ENCODE measurements at places on chromosomes 3 and 15.

- no peak for DNase-seq
Observed at GRCh38 chr3:27467545-27467944, 16.6 kb downstream of the SLC4A7 start.

DNA sequence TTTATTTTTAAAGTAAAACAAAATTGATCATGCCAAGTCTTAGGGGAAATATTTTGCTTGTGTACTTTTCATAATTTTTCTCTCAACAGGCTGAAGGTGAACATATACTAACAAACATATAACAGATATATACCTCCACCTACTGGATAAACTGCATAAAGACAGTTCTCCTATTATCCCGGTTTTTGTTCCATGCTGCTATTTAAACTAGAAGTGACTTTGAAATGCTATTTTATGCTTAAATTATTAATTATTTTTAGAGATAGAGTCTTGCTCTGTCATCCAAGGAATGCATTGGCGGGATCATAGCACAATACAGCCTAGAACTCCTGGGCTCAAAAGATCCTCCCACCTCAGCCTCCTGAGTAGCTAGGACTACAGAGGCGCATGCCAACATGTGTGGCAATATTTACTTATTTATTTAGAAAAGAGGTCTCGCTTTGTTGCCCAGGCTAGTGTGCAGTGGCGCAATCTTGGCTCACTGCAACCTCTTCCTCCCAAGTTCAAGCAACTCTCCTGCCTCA lies 49.8 kb downstream of the ST3GAL6 start:
- no peak for DNase-seq

DNA sequence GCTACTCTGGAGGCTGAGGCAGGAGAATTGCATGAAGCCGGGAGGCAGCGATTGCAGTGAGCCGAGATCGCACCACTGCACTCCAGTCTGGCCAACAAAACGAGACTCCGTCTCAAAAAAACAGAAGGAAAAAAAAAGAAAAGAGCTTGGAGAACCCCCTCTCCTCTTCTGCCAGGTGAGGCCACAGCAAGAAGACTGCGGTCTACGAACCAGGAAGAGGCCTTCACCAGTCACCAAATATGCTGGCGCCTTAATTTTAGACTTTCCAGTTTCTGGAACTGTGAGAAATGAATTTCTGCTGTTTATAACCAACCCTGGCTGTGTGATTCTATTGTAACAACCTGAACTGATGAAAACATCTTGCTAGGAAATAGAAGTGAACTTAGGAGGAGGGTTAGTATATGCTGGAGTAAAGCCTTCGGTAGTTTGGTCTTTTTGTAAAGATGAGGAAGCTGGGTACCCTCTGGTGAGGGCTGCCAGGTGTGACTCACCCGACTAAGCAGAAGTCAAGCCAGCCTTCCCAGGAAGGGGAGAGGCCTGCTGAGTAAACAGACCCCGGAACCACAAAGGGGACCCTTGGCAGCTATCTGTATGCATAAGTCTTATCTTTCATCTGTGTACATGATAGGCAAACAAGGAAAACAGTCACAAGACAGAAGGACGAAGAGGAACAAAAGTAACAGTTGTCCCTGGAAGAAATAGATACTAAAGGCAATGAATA lies 78.7 kb downstream of the KLF13 start:
- no peak for DNase-seq

DNA sequence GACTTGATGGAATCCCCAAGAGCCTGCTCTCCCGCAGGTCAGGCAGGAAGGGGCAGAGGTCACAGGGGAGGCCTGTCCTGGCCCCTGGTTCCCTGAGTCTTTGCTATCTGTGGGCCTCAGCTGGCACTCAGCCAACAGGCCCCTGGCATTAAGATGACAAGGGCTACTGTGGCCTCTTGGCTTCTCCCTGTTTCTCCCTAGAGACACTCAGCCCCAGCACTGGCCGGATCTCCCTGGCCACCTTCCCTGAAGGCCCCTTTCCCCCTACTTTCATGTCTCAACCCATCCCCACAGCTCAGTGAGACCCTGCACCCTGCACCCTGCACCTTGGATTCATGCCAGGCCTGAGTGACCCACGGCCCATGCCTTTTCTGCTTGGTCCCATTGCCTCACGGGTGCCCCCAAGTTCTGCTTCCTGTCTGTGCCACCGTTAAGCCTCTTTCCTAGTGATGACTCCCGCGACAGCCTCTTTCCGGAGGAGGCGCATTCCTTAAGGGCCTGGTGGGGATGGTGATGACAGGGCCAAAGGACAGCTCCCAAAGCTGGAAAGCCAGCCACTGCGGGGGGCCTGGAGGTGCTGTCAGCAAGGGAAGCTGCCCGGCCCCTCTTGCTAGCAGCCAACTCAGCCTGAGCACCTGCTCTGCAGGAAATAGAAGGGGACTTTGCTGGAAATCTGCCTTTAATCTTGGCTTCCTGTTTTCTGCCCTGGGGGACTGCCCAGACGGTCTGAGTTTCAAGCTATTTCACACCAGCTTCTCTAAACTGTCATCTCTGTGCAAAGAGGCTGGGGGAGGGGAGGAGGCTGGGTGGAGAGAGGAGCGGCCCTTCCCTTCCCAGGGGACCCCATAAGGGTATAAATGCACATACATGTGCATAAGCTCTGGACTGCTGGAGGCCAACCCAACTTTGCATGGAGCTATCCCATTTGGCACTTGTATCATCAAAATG lies 4.8 kb upstream of the CSK start:
- no peak for DNase-seq

GRCh38 chr15:39018966-39019365 lies 454.4 kb upstream of the RASGRP1 start:
- no peak for DNase-seq

DNA sequence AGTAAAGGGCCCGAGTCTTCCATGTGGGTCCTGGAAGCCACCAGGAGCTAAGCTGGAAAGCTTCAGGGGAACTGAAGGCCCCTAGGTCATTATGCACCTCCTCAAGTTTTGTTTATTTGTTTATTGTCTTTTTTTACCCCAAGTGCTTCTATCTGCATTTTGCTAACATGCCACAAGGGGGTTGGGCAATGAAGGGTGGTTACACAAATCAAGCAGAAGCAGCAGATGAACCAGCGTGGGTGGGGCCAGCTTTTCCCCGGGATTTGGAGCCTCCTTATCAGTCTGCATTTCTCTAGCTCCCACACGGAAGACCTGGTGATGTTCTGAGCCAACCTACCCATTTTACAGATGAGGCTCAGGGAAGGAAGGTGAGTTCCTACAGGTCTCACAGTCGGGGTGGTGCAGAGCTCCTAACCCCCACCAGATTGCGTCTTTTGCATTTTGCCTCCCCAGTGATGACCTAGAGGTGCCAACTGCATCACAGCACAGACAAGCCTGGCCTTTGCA lies 16.8 kb downstream of the TMC3 start:
- DNase-seq, result no peak

GRCh38 chr15:56732886-56733135 lies 498 bp downstream of the ZNF280D start:
- DNase-seq, result no peak

DNA sequence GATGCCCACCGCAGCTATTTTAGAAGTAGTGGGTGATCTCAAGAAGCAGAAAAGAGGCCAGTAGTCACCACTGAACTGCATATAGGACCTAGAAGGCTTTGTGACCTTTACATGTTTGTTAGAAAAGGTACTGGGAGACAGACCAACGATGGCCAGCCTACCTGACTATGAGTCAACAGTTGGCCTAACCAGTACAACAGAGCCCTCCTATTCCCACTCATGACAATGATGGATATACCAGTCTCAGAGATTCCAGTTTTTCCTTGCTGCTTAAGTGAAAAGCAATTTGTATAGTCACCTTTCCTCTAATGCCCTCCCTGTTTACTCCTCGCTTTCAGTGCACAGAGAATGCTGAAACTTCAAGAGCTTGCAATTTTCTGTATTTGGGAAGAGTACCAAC lies 86.6 kb upstream of the PPIB start:
- DNase-seq, result no peak

GRCh38 chr3:151386056-151386455 lies 1.5 kb upstream of the P2RY12 start:
- DNase-seq, result no peak

Measured in NCI-H2107 (cell line).